ENCODE measurements at places on chromosomes 13 and 19. TPM values are rescaled to one million over a fixed set of nuclear protein-coding genes. Genes with fewer than 3 reads are reported as not detected.

The SOX1 gene
- polyA plus RNA-seq: not detected

The CEACAM1 gene
- polyA plus RNA-seq: 6.9 TPM

GRCh38 chr13:46170687-46171086 lies 11.3 kb downstream of the LCP1 start:
- DNase-seq: peak; percentile 59

The CXCL17 gene
- 0.28 TPM for polyA plus RNA-seq

The CEBPA gene
- 1.8 TPM for polyA plus RNA-seq

DNA sequence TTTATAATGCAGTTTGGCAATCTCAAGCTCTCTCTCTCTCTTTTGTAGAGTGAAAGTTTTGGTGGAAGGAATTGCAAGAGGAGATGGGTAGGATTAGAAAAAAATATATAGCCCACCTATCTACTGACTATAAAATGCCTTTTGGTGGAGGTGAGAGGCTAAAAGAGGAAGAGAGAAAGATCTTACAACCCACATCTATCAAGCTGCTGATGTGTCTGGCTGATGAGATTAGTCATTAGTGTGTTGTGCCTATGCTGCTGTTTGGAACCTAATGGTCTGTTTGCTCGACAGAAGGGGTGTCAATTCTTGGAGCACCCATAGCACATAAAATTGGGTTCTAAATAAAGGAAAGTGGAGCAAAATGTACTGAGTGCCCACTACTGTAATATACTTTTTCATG lies 411.0 kb downstream of the HS6ST3 start:
- DNase-seq: no peak

DNA sequence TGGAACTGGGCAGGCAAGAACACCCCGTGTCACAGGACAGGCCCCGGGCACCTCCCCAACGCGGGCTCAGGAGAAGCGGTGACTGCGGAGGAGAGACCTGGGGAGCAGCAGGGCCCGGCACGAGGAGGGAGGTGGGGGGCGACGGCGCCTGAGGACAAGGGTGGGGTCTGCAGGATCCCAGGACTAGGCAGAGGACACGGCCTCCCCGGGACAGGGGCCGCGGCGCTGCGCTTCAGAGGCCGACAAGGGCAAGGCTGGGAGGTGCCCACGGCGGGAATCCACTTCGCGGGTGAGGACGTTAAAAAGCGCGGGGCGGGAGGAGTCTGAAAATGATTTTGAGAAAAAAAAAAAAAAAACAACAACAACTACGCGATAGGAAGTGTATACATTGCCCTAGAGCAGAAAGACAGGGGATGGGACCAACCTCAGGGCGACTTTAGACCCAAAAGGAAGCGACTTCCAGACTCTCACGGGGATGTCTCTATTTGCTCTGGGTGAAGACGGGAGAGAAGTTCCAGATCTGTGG lies 44.9 kb downstream of the ZNF611 start:
- DNase-seq: no peak

GRCh38 chr13:60121337-60121687 lies 42.4 kb downstream of the DIAPH3 start:
- no peak for DNase-seq

The ZNF616 gene
- 8.2 TPM for polyA plus RNA-seq

The PRTN3 gene
- not detected for polyA plus RNA-seq

DNA sequence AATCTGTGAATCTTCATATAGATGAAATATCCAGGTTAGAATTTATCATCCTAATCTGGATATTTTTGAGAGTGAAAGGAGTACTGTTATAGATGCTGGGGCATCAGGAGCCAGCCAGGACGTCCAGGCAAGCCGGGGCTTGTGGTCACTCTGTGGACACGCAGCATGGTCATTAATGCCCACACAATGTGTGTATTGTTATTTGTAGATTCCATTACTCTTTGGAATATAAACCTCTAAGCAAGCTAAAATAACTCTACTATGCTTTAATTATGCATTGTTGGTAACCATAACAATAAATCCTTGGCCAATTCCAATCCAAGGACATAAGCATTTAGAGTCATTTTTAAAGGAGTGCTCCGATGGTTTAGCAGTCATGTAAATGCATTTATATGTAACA lies 137.9 kb downstream of the TM9SF2 start:
- DNase-seq: no peak

The ZNF177 gene
- 0.58 TPM for polyA plus RNA-seq

DNA sequence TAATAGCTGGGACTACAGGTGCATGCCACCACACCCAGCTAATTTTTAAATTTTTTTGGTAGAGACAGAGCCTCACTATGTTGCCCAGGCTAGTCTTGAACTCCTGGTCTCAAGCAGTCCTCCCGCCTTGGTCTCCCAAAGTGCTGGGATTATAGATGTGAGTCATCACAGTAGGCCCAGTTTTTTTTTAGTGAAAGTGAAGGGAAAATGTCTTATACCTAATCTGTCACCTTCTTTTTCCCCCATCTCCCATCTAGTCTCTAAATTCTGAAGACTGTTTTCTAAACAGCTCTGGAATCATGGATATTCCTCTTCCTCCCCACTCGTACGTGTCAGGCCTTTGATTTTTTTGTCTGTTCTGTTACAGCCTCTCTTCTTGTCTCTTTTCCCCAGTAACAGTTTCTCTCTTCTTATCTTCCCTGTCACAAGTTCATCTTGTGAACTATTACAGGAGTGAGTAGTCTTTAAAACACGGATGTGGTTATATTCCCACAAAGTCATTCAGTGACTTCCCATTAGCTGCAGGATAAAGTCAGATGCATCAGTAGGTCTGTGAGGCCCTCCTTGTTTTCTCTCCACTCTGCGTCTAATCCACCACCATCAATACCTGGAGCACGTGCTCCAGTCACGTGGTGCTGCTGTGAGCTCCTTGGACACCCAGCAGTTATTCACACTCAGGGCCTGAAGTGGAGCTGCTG lies 2.9 kb downstream of the CDC16 start:
- DNase-seq: no peak
